ENCODE measurements at places on chromosomes 13 and 19. TPM values are rescaled to one million over a fixed set of nuclear protein-coding genes. Genes with fewer than 3 reads are reported as not detected.

Gene CDC42EP5
- 34.8 TPM for total RNA-seq

Gene ASF1B
- 6.2 TPM for total RNA-seq

Gene C19orf12
- 11.7 TPM for total RNA-seq

Gene HIF3A
- total RNA-seq = 1.2 TPM

Gene BIVM
- total RNA-seq = 9.7 TPM

Gene KIR2DL3
- total RNA-seq = not detected

Gene PGLYRP1
- not detected for total RNA-seq

Gene MYO1F
- total RNA-seq = 0.09 TPM

Gene CPB2
- total RNA-seq = not detected

Gene DEDD2
- 13.0 TPM for total RNA-seq

Gene MIR17HG
- 7.2 TPM for total RNA-seq

Gene PSPN
- 1.6 TPM for total RNA-seq

Gene ZNF556
- total RNA-seq = not detected

Gene ZIM2
- total RNA-seq = not detected

Gene FLT3LG
- 1.1 TPM for total RNA-seq

Gene ADAT3
- 1.5 TPM for total RNA-seq

Gene LRG1
- 0.36 TPM for total RNA-seq

Gene TIMM29
- total RNA-seq = 27.0 TPM

Gene ZNF649
- 7.6 TPM for total RNA-seq

Gene ZNF665
- 1.4 TPM for total RNA-seq

Gene DAND5
- total RNA-seq = not detected

Gene SIGLECL1
- total RNA-seq = not detected

Gene SULT2B1
- total RNA-seq = not detected

Gene SCN1B
- total RNA-seq = 7.6 TPM

Gene ICAM5
- 0.56 TPM for total RNA-seq

Gene NAPSA
- total RNA-seq = not detected

Gene METTL21C
- total RNA-seq = not detected

Gene NOP53
- total RNA-seq = 83.4 TPM

Gene PCP2
- not detected for total RNA-seq
